ENCODE measurements at places on chromosomes 11 and 22.

GRCh38 chr11:130623670-130624668 lies 175.5 kb downstream of the ADAMTS15 start:
- no peak for DNase-seq

GRCh38 chr11:71995726-71996291 lies 2.9 kb upstream of the IL18BP start:
- no peak for DNase-seq

DNA sequence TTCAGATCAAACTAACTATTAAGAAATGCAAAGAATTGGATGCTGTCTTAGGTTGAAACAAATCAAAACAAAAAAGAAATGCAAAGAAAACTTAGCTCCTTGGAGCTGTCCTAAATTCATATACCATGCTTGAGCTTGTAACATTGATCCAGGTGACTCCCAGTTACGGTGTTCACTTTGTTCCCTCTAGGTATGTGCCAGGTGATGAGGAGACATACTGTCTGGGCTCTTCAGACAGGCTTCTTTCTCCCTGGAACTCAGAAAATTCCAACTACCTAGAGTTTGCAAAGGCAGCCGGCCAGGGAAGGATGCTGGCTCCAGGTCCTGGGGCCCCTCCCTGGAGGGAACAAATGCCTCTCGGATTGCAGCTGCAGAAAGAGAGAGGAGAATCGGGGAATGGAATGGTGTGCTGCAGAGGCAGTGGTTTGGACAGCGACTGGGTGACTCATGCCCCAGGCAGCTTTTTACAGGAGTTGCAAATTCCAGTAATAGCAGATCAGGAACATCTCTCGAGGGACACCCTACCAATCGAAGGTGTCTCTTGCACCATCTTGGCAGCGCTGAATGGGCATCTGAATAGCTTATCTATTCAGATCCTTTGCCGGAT lies 12.3 kb upstream of the ASPHD2 start:
- DNase-seq, result no peak

GRCh38 chr11:81673001-81673400 lies 1060.7 kb downstream of the FAM181B start:
- DNase-seq, result no peak

- no peak for DNase-seq
Observed at GRCh38 chr22:31367426-31367825, 21.3 kb upstream of the PATZ1 start.

DNA sequence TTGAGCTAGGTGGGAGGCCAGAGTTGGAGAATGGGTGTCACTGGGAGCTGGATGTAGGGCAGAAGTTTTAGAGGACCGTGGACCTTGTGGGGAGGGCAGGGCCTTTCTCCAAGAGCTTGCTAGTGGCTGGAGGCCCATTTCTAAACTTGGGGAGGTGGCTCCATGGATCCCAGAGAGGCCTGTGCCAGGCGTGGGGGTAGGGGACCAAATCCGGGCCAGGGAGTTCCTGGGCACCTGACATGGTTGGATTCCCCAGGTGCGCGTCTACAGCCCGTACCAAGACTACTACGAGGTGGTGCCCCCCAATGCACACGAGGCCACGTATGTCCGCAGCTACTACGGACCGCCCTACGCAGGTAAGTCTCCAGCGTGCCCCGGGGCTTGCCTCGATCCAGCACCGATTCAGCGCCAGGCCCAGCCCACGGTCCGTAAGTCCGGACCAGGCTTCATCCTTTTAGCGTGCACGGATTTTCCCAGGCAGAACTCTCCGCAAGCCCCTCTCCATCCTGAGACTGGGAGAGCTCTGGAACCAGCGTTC lies 14.2 kb downstream of the PLEKHB1 start:
- DNase-seq, result no peak

DNA sequence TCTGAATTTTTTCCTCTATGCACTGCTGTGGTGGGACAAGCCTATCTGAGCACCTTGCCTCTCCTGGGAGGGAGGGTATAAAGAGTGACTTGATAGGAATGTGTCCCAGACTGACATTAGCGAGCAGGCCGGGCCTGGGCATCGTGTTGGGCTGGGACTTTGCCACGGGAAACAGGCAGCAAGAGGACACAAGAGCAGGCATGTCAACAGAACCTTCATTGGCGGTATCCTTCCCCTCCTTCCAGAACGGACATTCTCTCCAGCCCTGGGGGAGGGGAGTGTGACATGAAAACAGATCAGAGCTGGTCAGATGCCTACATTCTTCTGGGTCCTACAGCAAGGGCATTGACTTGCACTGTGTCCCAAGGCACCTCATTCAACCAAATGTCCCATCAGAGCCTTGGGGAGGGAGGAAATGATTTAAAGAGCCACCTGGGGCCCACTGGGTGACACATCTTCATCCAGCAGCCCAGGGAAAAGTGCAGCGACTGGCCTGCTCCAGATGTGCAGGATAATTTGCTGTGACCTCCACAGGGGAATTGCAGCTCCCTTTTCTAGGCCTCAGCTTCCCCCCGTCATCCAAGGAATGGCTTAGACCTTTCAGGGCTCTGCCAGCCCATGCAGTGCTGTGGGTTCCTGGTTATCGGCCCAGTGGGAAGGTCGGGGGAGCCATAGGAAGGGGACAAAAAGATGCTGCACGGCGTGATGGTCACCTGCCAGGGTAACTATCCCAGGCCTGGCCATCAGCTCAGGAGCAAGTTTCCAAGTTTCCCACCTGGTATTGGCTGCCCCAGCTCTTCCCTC lies 21.8 kb upstream of the UVRAG start:
- no peak for DNase-seq
